ENCODE measurements at places on chromosomes 7 and 10.
A peak's percentile ranks its signal among the peaks of the same experiment; 100 is the strongest.

- DNase-seq, result no peak
These were observed 18.0 kb downstream of the MRLN start for GRCh38 chr10:59735296-59735695.

DNA sequence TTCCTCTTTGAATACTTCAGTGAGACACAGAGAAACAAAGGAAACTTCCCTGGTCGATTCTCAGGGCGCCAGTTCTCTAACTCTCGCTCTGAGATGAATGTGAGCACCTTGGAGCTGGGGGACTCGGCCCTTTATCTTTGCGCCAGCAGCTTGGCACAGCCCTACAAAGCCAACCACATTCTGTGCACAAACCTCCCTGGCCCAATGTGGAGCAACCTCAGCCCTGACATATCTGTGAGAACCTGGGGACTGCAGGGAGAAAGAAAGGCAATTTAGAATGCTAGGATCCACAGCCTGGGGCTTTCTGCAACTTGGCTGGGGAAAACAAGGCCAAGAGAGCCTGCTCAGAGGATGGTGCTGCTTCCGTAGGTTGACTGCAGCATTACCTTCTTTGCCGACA is 63.5 kb upstream of the PRSS58 start:
- DNase-seq, result no peak

DNA sequence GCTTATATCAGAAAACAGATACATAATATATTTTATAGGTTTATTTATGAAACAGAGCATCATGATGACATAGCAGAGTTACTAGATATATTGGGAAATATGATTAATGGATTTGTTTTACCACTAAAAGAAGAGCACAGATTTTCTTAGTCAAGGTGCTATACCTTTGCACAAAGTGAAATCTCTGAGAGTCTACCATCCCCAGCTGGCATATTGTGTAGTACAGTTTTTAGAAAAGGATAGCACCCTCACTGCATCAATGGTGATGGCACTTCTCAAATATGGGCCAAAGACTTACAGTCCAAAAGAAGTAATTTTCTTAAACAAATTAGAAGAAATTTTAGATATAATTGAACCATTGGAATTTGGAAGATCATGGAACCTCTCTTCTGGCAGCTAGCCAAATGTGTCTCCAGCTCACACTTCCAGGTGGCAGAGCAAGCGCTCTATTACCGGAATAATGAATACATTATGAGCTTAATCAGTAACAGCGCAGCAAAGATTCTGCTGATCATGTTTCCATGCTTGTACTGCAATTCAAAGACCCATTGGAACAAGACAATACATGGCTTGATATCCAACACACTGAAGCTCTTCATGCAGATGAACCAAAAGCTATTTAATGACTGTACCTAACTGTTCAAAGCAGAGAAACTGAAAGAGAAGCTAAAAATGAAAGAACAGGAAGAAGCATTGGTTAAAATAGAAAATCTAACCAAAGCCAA is 21.9 kb upstream of the CREB3L2 start:
- no peak for DNase-seq

DNA sequence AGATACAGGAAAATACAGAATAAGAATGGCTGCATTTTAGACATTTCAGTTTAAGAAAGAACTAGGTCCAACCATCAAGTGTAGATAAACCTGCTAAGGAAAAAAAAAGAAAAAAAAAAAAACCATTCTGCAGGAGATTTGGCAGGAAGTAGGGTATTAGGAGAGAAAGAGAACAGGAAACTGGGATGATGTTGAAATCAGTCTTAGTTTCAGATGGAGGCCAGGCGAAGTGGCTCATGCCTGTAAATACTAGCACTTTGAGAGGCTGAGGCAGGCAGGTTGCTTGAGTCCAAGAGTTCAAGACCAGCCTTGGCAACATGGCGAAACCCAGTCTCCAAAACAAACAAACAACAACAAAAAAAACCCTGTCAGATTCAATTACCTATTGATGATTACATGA is 120.2 kb downstream of the RAB11FIP2 start:
- no peak for DNase-seq

GRCh38 chr7:155398944-155399343 is 59.0 kb upstream of the EN2 start:
- no peak for DNase-seq

GRCh38 chr7:130902755-130903357 is 168.8 kb upstream of the KLF14 start:
- no peak for DNase-seq

DNA sequence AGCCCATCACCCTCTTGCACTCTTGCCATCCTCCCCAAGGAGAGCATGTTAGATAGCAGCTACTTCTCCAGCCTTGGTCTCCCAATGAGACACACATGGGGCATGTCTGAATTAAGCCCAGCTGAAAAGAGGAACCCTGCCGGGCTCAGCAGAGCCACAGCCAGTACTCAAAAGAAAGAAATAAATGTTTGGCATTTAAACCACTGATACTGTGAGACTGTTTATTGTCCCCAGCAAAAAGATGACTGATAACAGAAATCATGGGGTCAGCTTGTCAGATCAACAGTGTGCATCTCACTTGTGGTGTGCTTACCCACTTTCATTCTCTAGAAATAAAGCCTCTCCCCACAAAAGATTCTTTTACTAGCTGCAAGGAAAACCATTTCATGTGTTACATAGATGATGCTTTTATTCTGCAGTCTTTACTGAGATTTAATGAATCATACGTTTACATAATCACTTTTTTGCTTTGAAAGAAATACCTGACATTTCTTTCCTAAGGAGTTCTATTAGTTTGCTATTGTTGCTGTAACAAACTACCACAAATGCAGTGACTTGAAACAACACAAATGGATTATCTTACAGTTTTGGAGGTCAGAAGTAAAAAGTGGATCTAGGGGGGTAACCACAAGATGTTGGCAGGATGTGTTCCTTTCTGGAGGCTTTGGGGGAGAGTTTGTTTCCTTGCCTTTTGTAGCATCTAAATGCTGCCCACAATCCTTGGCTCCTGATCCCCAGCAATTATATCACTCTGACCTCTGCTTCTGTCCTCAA is 20.9 kb downstream of the ANKRD7 start:
- no peak for DNase-seq

- DNase-seq, result no peak
These were observed 362.4 kb downstream of the LRMDA start for GRCh38 chr10:75793848-75794247.

DNA sequence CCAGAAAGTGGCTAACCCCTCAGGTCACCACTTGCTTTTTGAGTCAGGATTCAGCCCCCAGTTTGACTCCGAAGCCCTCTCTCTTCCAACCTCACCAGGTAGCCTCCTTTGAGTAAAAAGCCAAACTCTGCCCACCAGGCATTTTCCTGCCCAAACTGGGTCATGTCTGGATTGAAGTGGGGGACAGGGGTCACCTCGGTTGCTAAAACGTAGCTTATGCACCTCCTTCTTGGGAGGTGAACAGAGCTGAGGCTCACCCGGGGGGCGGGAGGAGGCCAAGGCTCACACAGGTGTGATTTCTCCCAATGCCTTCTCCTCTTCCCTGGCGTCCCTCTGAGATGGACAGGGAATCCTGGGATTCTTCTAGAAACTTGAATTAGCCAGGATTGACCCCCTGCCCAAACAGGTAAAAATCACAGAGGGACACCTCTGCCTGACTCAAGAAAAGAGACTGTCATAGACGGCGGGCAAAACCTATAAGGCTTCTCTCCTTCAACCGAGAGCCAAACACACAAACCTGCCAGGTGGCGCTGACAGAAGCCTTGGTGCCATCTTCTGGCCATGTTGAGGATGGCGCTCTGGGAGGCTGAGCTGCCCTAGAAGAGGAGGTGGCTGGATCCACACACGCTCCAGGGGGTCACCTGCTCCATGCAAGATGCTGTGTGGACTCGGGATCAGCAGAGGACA is 51.6 kb downstream of the PRLHR start:
- DNase-seq, result peak; percentile 79

- no peak for DNase-seq
These were observed 196.0 kb downstream of the KCNMA1 start for GRCh38 chr10:77441353-77442166.

- DNase-seq, result no peak
These were observed 367.0 kb upstream of the POM121L12 start for GRCh38 chr7:52668435-52668834.

GRCh38 chr10:3948843-3949242 is 163.8 kb upstream of the KLF6 start:
- peak; percentile 92 for DNase-seq

DNA sequence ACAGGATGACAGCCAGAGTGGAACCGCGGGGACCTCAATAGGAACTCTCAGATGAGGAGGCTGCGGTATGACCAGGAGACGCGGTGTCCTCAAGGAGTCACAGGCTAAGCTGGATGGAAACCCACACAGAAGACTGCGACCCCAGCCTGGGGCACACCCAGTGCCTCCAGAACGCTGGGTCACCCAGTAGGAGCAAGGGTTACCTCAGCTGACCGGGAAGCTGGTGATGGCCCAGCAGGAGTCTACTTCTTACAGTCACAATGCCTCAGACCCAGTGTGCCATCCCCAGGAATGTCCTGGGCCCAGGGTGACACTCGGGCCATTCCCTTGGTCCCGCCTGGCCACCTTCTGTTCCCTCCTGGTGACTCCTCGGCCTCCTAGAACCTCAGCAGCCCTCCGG is 29.9 kb downstream of the CNPY1 start:
- no peak for DNase-seq

DNA sequence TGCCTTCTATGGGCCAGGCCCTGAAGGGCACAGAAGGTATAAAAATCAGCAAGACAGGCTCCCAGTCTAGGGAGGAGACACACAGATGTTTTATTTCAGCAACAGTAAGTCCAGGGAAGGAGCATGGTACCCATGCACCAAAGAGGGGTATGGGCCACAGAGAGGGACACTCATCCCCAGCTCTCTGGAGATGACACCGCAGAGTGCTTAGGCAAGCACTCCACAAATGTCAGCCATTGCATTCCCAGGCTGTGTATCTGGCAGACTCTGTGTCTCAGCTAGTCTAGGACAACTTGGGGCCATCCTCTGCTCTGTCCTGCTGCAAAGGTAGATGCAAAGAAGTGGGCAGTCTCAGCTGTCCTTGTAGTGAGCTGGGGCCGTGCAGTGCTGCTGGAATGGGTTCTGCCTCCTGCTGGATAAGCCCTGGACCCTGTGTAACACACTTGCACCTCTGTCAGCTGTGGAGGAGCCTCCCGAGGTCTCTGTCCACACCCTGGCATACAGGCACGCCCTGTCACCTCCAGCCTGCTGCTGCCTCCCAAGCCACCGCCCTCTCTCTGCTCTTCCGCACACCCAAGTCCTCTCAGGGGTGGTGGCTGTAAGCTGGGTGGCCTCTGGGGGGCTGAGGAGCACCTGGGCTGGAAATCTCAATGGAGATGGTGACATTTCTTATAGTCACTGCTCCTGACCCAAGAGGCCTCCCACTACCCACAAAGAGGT is 57.6 kb downstream of the VOPP1 start:
- no peak for DNase-seq

DNA sequence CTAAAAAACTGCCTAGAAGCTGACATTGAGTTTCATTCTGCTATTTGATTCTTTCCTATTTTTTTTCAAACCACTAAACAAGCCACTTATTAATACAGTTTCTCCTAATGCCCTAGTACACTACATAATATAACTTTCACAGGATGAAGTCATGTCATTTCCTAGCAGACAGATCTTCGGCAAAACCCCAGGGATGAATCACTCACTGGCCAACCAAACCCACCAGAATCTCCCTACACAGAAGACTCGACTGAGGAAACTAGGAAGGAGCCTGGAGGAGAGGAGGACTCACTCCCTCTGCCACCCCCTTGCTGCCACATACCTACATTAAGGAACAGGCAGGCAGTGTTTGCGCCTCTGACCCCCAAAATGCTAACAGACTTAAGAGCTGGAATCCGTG is 33.4 kb downstream of the XPNPEP1 start:
- no peak for DNase-seq

DNA sequence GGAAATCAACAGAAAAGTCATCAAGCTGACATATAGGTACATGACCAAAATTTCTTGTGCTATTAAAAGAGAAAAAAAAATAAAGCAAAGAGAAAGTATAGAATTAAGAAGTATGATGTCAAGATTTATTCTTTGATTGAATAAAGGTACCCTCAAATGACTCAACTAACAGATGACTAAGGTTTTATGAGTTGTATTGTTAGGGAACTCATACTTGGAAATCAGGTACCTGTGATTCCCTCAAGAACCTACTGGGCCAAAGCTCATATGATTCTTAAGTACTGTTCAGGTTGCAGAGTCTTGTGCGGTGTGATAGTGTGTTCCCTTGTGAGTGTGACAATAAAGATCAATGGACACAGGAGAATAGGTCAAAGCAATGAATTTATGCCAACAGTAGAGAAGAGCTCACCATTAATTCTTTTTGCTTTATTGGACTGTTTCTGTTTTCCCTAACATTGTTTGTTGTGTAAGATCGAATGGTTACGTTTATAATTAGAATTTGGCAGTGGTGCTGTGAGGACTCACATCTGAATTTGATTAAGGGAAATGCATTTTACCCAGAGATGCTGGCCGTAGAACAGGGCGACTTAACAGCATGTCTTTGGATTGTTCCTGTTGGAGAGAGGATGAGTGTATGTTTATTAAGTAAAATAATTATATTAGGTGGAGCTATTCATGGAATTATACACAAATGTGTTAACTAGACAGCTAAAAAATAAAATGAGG is 293.2 kb upstream of the SEMA3D start:
- no peak for DNase-seq

DNA sequence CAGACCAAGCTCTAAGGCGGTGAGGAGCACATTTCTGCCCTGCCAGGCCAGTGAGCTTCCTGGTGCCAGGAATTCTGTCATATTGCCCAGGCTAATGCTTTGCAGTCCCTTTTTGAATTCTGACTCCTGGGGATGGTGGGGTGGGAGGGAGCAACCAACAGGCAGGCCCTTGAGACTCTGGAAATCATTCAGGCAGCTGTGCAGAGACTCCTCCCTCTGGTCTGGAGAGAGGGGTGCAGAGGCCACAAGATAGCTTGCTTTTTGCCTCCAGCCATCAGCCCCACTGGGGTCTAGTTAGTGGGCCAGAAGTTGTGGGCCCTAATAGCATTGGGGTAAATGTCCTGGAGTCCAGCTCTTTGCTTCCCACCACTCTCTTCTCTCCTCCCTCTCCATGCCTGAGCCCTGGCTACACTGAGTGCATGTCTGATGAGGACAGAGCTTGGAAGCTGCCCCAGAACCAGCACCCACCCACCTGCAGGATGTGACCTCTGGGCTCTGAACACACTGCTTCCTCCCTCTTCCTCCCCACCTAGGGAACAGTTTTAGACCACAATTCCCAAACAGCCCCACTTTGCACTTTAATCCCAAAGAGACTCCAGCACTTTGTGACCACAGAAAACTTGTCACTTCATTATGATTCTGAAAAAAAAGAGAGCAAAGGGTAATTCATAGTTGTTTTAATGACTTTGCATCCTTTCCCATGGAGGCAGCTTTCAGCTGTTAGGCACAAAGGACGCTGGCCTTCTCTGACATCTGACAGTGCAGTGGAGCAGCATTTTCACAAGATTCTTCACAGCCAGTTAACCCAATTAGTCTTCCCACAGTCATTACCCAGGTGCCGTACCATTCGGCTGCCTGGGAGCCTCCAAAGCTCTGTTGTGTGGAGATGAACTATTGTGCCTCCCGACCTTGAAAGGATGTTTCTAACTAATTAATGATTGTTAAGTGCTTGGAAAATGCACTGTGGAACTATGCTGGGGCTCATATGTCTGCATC is 262.5 kb downstream of the TRIL start:
- DNase-seq, result no peak

GRCh38 chr10:63318491-63318890 is 147.3 kb downstream of the JMJD1C start:
- DNase-seq, result no peak
